ENCODE measurements at places on chromosomes 3 and 15.

- no peak for DNase-seq
Measured at GRCh38 chr3:106707347-106707746, 669.9 kb upstream of the CCDC54 start.

- no peak for DNase-seq
Measured at GRCh38 chr15:85800478-85801123, 5.9 kb upstream of the KLHL25 start.

GRCh38 chr3:1533763-1534162 is 440.9 kb downstream of the CNTN6 start:
- no peak for DNase-seq

DNA sequence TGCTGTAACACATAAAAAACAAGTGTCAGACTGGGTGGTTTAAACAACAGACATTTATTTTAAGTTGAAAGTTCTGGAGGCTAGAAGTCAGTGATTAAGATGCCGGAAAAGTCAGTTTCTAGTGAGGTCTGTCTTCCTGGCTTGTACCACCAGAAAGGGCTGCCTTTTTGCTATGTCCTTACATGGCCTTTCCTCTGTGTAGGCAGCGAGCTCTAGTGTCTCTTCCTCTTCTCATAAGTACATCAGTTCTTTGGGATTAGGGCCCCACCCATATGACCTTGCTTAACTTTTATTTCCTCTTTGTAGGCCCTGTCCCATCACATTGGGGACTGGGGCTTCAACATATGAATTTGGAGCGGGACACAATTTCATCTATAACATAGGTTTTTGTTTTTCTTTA is 128.0 kb downstream of the BBX start:
- DNase-seq = no peak

DNA sequence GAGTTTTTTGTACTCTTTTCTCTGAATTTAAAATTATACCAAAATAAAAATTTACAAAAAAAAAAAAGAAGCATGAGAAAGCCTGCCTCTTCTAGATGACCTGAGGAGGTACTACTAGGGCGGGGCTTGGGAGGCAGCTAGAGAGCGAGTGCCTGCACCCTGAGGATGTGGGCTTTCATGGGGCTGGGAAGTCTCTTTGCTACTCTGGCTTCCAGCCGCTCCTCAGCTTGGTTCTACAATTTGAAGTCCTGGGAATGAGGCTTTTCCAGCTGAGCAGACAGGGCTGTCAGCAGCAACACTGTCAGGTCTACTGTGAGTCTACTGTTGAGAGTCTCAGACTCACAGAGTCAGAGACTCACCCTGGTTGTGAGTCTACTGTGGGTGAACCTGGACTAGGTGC is 8.2 kb upstream of the PSTPIP1 start:
- no peak for DNase-seq

DNA sequence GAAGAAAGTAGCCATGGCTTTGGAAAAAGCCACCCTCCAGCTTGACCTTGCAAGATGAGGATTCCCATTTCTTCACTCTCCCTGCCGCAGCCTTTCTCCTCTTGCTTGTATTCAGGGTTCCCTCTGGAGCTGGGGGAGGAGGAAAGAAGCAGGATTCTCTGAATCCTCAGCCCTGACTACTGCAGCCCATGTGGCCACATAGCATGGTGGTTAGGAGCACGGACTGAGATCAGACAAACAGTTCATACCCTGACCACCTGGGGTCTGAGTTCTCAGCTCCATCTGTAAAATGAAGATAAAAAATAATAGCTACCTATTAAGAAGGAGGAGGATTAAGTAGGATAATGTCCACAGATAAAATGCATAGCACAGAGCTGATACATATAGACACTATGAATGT is 72.3 kb downstream of the NMD3 start:
- no peak for DNase-seq

GRCh38 chr15:67149068-67149772 is 83.8 kb downstream of the SMAD3 start:
- DNase-seq = no peak

GRCh38 chr15:41861736-41862356 is 23.2 kb downstream of the PLA2G4B start:
- DNase-seq = no peak

GRCh38 chr3:147756476-147756875 is 347.3 kb downstream of the ZIC1 start:
- no peak for DNase-seq

DNA sequence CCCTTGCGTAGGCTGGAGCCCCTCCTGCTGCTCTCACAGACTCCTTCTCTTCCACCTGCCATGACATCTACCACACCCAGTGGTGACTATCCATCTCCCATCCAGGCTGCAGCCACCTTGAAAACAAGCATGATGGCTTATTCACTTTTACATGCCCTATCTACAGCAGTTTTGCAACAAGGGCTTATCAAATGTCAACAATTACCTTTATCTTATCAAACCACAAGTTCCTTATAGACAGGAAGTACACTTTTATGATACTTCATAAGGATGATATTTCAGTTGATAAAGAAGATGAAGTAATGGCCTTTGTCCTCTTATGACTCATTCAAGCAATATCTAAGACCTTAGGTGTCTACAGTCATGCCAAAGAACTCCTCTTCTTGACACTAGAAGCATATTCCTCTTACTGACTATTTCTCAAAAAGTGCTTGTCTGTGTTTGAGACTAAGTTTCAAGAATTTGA is 125.3 kb upstream of the SPRED1 start:
- DNase-seq = no peak

DNA sequence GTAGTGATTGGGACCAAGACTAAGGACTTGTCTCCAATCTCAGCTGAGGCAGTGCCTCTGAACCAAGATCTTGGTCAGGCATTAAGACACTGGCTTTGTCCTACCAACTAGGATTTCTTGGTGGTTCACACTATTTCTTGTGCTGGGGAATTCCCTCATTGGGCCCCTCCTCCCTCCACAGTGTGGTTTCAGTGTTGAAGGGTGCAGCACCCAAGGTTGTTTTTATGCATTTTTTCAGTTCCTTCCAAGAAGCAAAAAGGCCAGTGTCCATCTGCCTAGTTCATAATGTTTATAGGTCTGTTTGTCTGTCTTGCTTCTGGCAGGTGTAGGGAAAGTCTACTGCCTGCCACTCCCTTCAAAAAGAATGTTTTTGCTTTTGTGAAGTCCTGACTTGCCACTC is 10.6 kb upstream of the ITPKA start:
- DNase-seq = no peak

- DNase-seq = no peak
Measured at GRCh38 chr15:43794269-43795037, 2.3 kb downstream of the SERF2 start.

- no peak for DNase-seq
Measured at GRCh38 chr3:147651107-147651778, 242.1 kb downstream of the ZIC1 start.

DNA sequence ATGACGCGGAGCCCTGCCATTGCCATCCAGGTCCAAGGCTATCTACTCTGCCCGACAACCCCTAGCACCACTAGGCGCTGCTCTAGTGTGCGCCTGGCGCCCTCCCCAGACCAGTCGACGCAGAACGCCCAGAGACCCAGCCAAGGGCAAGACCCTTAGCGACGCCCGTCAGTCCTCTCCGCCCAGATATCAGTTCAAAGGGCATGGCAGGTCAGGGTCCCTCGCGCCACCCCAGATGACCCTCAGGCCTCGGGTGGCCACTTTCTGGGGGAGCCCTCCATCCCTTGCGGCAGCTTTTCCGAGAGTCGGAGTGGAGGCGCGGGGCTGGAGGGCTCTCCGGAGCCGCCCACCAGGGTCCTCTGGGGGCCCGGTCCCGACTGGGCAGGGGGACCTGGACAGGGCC is 371 bp upstream of the CLSTN2 start:
- DNase-seq = no peak

- no peak for DNase-seq
Measured at GRCh38 chr15:32701863-32702262, 15.9 kb upstream of the GREM1 start.

GRCh38 chr15:66773129-66773873 is 71.3 kb downstream of the SMAD6 start:
- DNase-seq = no peak

DNA sequence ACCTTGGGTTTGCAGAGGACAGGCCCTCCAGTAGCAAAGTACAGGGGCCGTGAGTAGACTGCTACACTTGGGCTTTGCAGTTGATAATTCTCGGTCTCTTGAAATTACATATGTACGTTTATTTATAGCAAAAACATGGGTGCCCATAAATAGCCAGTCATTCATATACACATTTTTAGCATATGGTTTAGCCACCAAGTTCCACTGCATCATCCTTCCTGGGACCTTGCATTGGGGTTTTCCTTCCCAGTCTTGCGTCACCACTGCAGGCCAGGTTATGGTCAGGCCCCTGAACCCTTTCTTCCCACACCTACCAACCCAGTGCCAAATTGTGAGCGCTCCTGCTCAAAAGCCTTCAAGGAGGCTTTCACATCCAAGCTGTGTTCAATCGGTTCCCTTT is 12.7 kb downstream of the KLHL25 start:
- DNase-seq = no peak

DNA sequence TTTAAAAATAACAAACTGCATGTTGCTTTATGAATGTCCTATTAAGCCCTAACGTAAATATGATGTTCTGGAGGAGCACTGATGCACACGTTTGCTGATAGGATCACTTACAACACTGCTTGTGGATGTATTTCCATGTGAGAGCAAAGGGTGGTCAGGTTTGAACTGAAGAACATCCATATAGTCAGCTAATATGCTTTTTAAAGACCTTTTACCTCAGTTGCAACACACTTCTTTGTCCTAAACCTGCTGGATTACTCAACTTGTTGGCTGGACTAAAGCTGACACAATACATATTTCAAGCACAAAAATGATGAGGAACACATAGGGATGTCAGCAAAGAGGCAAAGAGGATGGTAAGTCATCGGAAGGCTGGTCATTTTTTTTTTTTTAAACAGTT is 186.6 kb downstream of the TIGIT start:
- DNase-seq = no peak

DNA sequence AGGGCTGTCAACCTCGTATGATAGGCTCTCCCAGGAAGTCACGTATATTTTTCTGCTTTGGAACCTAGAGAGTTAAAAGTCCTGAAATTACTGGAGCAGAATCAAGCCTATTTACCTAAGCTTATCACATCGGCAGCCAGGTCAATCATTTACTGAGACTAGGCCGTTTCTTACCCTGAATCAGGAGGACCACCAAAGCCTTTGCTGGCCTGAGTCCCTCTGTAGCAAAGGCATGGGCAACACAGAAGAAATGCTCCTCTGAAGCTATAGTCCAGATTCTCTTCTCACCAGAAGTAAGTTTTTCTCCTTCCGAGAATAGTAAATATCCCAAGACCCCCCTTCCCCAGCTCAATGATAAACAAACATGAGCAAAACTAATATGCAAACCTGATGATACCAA is 125.9 kb upstream of the PHLDB2 start:
- DNase-seq = no peak

DNA sequence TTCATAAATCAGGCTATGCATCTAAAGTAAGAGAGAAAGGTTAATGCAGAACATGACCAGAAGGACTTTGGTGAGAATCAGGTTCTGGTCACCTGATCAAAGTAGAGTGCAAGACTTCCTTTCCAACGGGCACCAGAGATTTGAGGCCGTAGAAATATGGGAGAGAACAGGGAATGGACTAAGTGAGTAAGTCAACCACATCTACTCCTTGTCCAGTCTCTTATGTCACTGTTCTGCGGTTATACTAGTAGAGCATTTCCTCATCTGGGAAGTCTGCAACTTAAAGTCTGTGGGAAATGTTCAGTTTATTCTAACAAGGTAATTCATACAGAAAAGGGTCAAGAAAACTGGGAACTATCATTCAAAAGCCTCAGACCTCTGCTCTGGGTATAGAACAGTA is 232.8 kb downstream of the CPNE4 start:
- DNase-seq = no peak

DNA sequence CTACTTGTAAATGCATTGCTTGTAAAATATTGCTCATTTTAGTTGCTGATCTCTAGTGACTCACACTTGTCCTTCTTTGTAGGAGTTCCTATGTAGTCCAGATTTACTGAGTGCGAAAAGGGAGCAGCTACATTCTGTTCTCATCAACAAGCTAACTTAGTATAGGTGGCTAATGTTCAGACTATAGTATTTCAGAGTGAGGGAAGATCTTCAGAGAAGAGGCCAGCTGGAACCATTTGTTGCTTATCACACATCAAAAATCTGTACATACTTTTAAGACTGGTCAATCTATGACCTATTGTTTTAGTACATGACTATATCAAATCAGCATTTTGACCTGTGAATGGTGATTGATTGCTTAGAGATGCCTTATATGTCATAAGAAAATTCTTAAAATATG is 71.3 kb upstream of the THSD4 start:
- no peak for DNase-seq

DNA sequence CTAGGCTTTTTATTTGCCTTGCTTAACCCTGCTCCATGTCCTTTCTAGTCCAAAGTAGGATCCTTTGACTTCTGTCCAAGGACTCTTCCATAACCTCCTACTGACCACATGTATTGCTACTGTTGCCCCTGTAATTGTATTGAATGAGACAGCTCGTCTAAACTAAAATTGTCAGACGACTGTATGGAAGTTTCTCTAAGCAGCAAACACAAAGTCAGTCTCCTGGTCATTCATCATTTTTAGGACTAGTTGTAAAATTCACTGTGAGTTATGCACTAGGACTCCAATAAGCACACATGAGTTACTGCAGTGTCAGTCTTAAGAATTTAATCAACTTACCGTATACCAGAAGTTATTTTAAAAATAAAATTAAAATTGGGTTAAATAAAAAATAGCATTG is 32.8 kb downstream of the SLTM start:
- DNase-seq = no peak

- DNase-seq = no peak
Measured at GRCh38 chr3:2595486-2595885, 496.8 kb downstream of the CNTN4 start.

GRCh38 chr3:113136071-113136470 is 75.3 kb upstream of the BOC start:
- no peak for DNase-seq

GRCh38 chr3:127698691-127699415 is 26.1 kb downstream of the ABTB1 start:
- DNase-seq = no peak

GRCh38 chr15:101458908-101459578 is 30.5 kb downstream of the PCSK6 start:
- no peak for DNase-seq

DNA sequence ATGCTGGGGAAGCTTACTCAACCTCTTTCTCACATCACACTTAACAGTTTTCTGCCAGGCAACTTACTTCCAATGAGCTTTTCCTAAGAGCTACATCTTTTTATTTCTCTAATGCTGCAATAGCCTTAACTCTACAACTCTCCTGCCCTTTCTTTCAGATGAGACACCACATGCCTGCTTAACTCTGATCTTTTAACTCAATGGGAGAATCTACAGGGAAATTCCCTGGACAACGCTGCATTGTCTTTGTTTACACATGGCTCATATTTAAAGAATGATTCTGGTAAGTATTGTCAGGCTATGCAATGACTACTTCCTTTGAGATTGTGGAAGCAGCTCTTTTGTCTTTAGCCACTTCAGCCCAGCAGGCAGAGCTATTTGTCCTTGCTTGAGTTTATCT is 353.1 kb upstream of the BCHE start:
- no peak for DNase-seq

GRCh38 chr3:169498336-169498735 is 165.2 kb downstream of the MECOM start:
- DNase-seq = no peak
